Right atrium auricular region (tissue), 2 donors: ENCODE measurements at places on chromosomes 3 and 15. TPM values are rescaled to one million over a fixed set of nuclear protein-coding genes. Genes with fewer than 3 reads are reported as not detected.

- peak; percentile 65 for DNase-seq
These were observed 37.1 kb upstream of the SLC4A7 start for GRCh38 chr3:27521179-27521871.

DNA sequence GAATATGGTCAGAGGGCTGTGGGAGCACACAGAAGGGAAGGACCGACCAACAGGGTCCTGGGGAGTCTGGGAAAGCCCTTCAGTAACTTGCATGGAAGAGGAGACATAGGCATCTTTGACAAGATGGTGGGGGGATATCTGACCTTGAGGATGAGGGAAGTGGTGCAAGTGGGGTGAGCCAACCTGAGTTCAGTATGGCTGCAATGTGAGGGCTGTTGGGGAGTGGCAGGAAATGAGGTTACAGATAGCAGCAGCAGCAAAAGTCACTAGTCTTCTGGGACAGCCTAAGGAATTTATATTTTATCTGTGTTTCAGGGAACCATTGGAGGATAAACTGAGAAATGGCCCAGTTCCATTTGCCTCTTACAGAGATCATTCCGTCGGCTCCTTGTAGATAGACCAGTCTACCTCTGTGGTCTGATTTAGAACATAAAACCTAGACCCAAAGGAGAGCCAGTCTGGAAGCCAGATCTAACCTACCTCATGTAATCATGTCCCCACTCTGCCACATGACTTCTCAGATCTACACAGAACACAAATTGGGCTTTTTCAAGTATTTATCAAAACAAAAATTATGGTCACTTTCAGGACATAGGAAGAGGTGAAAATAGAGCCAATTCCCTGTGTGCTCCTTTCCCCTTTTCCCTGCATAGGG is 75.6 kb downstream of the ST6GAL1 start:
- no peak for DNase-seq

- DNase-seq: no peak
These were observed 64.0 kb downstream of the USP13 start for GRCh38 chr3:179716811-179717210.

- DNase-seq: peak; percentile 96
These were observed 74.4 kb downstream of the MGLL start for GRCh38 chr3:127747751-127748521.

UACA gene
- total RNA-seq: 30.1 TPM

DNA sequence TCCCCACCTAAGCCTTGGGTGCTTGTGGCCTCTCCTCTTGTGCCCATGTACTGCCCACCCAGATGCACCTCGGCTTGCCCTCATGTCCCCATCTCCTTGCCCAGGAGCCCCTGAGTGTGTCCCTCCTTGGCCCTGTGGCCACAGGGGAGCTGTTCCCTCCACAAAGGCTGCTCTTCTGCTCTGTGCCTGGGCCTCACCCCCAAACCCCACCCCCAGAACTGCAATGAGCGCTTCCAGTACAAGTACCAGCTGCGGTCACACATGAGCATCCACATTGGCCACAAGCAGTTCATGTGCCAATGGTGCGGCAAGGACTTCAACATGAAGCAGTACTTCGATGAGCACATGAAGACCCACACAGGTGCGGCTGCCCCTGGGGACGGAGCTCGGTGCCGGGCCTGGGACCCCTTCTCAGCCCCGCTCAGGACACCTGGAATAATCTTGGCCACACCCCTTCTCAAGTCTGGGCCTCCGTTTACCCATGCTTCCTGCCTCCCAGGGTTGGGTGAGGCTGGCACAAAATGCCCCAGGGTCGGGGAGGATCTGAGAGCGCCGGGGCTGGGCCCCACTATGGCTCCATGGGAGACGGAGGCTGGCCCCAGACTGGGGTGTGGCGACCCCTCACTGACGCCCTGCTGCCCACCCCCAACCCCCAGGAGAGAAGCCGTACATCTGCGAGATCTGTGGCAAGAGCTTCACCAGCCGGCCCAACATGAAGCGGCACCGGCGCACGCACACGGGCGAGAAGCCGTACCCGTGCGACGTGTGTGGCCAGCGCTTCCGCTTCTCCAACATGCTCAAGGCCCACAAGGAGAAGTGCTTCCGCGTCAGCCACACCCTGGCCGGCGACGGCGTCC is 10.3 kb downstream of the ZBTB47 start:
- DNase-seq: no peak

ZWILCH gene
- 0.98 TPM for total RNA-seq

DNA sequence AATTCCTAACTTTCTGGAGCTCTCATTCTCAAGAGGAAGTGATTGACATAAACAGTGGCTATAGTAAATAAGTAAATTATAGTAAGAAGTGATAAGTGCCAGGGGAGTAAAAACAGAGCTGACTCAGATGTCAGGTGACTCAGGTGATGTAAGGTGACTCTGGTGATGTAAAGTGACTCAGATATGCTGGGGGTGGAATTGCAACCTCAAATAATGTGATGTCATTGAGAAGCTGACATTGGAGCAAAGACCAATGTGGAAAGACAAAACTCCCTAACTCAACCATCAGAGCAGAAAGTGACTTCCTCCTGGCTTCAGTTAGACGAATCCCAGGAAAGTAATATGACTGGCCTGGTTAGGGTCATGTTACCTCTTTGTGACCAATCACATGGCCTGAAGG is 144.2 kb upstream of the SNTN start:
- no peak for DNase-seq

- no peak for DNase-seq
These were observed 28.6 kb downstream of the COL6A5 start for GRCh38 chr3:130374033-130374432.

- no peak for DNase-seq
These were observed 177.3 kb downstream of the CDIN1 start for GRCh38 chr15:36756707-36757106.

- DNase-seq: no peak
These were observed 7.9 kb upstream of the FBXO22 start for GRCh38 chr15:75895731-75896130.

SAMMSON gene
- not detected for total RNA-seq

AHSG gene
- total RNA-seq: not detected

GRCh38 chr3:36846406-36846805 is 82.1 kb upstream of the DCLK3 start:
- no peak for DNase-seq

GRCh38 chr15:74750751-74751150 is 2.1 kb downstream of the CYP1A2 start:
- DNase-seq: no peak

DNA sequence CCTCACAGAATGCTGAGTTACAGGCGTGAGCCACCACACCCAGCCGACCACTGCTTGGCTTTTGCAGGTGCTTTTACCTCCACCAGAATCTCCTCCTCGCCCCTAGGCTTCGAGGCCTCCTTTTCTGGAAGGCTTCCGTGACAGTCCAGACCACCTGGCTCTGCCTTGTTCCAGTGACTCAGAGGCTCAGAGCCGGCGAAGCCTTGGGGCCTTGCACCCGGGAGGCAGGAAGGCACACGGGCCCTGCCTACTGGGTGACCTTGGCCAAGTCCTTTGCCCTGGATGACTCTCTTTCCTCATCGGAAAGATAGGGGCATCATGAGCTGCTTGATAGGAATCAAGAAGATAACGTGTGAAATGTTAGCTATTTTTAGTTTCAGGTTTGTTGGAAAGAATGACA is 31.3 kb upstream of the FURIN start:
- no peak for DNase-seq

RAD51 gene
- not detected for total RNA-seq

LEKR1 gene
- total RNA-seq: 0.20 TPM

DNA sequence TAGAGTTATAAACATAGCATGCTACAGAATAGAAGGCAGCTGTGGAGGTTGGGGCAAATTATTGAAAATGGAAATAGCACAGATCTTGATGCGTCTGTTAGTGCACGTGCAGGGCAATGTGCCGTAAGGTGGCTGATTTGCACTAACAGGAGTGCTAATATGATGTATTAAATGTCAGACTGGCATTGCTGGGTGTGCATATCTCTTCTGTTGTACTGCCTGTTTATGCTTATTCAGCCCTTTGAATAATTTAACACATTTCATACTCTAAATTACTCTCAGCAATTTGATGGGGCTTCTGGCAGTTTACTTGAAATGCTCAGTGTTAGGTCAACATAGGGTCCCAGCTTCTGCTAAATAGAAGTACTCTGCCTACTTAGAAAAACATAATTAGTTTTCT is 395.6 kb downstream of the MCTP2 start:
- DNase-seq: no peak

DNA sequence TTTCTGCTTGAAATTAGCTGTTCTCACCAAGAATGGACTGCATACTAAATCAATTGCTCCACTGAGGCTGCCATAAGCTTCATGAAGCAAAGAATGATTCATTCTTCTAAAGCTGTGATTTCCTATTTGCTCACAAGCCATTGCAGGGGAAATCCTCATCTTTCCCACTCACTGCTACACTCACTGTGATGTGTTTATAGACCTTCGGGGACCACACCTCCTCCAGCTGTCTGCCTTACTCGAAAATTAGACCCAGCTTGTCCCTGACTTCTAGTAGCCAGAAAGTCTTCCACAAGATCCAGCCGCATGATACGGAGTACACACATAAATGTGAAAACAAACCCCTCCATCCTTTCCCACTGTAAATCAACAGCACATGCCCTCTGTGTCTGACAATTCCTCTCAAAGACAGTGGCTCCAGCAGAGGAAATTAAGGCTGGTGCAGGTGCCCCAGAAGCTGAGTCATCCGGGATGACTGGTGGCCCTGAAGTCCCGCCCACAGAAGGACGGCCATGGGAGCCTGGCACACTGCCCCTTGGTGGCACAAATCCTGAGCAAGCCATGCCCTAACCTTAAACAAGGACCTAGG is 172.0 kb downstream of the STT3B start:
- peak; percentile 55 for DNase-seq

WDR6 gene
- total RNA-seq: 71.1 TPM

- no peak for DNase-seq
These were observed 7.4 kb upstream of the FNDC3B start for GRCh38 chr3:172031996-172032395.

GRK7 gene
- total RNA-seq: 0.12 TPM

DNA sequence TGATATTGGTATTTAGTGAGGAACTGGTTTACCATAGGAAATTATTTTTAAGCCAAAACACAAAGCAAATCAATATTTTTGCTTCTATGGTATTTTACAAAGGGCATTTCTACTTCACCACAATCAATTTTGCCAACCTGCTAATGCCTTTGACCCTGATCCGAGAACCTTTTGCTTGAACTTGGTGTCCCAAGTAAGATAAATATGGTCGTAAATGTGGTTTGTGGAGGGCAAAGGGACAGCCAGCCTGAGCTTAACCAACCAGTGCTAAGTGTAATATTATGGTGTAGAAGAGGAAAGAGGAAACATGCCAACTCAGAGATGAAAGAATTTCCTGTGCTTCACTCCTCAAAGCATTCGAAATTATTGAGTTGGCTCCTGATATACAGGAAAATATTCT is 148.4 kb downstream of the C3orf38 start:
- DNase-seq: no peak

LRRC49 gene
- 23.4 TPM for total RNA-seq

DNA sequence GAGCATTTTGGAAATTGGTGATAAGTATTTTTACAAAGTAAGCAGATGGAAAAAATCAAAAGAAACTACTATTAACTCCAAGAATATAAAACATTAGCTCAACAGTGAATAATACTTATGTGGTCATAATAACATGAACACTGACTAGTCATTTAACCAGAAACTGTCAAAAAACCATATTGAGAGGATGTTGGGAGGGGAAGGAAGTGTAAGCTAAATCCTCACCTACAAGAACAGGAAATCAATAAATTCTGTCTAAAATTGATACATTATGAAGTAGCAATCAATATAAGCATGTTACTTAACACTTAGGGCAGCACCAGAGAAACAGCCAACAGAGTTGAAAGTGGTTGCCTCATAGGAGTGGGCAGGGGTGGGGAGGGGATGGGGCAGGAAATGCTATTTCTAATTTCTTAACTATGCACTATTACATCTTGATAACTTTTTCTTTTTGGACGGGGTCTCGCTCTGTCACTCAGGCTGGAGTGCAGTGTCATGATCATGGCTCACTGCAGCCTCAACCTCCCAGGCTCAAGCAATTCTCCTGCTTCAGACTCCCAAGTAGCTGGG is 41.7 kb downstream of the CCR3 start:
- no peak for DNase-seq

HYPK gene
- total RNA-seq: 15.0 TPM

GRCh38 chr15:75178938-75179745 is 22.5 kb upstream of the C15orf39 start:
- DNase-seq: no peak

CFAP100 gene
- not detected for total RNA-seq

- no peak for DNase-seq
These were observed 119.2 kb downstream of the FHIT start for GRCh38 chr3:61132062-61132461.

DNA sequence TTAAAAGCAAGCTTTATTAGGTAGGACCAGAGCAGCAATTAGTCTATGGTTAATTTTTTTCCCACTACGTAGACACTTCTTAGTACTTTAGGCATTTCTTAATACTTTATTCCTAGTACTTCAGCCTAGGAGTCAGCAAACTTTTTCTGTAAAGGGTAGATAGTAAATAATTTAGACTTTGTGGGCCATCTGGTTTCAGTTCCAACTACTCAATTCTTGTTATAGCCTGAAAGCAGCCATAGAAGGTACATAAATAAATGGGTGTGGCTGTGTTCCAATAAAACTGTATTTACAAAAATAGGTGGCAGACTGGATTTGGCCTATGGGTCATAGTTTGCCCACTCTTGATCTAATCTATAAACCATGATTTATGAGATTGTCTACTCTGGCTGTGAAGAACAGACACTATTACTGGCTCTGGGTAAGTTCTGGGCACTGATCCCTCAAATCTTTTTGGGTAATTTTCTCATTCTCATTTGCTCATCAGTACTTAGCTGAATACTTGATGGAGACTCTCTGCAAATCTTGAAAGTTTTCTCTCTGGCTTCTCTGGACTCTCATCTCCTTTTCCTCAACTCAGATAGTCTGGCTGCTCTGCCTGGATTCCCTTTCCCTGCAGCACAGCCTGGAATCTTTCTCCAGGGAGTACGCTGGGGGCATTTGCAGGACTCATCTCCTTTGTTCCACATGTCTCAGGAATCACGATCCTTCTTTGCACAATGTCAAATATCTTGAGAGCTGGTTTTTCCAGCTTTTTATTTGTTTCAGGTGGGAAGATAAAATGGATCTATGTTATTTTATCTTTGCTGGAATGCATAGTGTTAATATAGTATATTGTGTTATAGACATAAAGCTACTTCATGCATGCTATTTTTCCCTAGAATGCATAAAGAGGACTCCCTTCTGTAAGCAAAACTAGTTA is 524.8 kb upstream of the TBL1XR1 start:
- DNase-seq: no peak

SERINC4 gene
- not detected for total RNA-seq

- no peak for DNase-seq
These were observed 37.3 kb downstream of the CYFIP1 start for GRCh38 chr15:22942877-22943276.

GCNT3 gene
- total RNA-seq: not detected
